GM23338 (cell line): ENCODE measurements at places on chromosomes 1 and 21. TPM values are rescaled to one million over a fixed set of nuclear protein-coding genes. Genes with fewer than 3 reads are reported as not detected.

Gene E2F2
- 2.6 and 3.4 TPM in 2 replicates for total RNA-seq

DNA sequence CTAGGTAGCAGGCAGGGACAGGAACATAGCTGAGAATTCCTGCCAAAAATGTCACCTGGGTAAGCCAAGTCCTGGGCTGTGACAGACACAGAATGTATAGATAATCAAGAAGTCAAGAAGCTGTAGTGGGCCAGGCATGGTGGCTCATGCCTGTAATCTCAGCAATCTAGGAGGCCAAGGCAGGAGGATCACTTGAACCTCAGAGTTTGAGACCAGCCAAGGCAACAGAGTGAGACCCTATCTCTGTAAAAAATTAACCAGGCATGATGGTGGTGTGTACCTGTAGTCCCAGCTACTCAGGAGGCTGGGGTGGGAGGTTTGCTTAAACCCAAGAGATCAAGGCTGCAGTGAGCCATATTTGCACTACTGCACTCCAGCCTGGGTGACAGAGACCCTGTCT lies 3.3 kb upstream of the ALG14 start:
- H3K36me3 ChIP-seq: no peaks in the 10 kb centered on the region
- no peaks in the 10 kb centered on the region; the same call in 1 of the 2 replicates for H3K27me3 ChIP-seq
- no peak overlapping the region for H3K4me3 ChIP-seq
- DNase-seq: no peak
- peaks cover 17% of the 10 kb centered on the region; the same call in 1 of the 2 replicates for H3K4me1 ChIP-seq

GRCh38 chr21:27722095-27722494 lies 755.2 kb upstream of the ADAMTS5 start:
- no peaks in the 10 kb centered on the region for H3K4me1 ChIP-seq
- no peaks in the 10 kb centered on the region for H3K36me3 ChIP-seq
- no peaks in the 10 kb centered on the region for H3K27me3 ChIP-seq

Gene BTG3
- total RNA-seq: 20.4 and 24.0 TPM in 2 replicates

DNA sequence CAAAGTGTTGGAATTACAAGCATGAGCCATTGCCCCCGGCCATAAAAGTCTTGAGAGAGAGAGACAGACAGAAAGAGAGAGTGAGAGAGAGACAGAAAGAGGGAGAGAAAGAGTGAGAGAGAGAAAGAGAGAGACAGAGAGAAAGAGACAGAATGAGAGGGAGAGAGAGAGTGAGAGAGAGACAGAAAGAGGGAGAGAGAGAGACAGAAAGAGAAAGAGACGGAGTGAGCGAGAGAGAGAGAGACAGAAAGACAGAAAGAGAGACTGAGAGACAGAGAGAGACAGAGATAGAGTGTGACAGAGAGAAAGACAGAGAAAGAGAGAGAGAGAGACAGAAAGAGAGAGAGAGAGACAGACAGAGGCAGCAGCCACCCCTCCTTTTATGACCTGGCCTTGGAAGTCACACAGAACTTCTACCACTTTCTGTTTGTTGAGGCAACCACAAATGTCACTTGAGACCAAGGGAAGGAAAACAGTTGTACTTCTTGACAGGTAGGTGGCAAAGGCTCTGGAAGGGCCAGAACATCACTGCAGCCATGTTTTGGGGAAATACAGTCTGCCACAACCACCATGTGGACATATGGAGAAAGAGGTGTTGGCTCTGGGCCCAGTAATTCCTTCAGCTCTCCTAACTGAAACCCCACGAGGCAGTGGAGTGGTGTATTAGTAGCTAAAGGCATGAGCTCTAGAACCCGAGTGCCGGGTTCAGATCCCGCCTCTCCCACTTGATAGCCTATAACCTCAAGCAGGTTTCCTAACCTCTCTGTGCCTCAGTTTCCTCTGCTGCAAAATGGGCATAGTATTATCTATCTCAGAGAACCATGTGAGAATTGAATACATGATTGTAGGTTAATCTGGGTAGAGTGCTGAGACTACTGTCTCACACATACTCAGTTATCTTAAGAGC lies 50.6 kb downstream of the TNFRSF8 start:
- no peak overlapping the region for H3K27ac ChIP-seq
- no peak overlapping the region for H3K4me3 ChIP-seq
- no peaks in the 10 kb centered on the region for H3K27me3 ChIP-seq
- peaks cover 10% of the 10 kb centered on the region for H3K36me3 ChIP-seq

- no peak overlapping the region for H3K4me3 ChIP-seq
- H3K27me3 ChIP-seq: no peaks in the 10 kb centered on the region
- H3K36me3 ChIP-seq: no peaks in the 10 kb centered on the region
- peaks cover 7% of the 10 kb centered on the region; the same call in 1 of the 2 replicates for H3K4me1 ChIP-seq
Measured at GRCh38 chr1:177448036-177448615, 277.4 kb downstream of the BRINP2 start.

GRCh38 chr1:223456747-223457146 lies 63.5 kb downstream of the CCDC185 start:
- no peak overlapping the region for H3K4me3 ChIP-seq
- DNase-seq: no peak
- H3K4me1 ChIP-seq: no peaks in the 10 kb centered on the region
- no peaks in the 10 kb centered on the region for H3K36me3 ChIP-seq
- H3K27me3 ChIP-seq: no peaks in the 10 kb centered on the region
- no peak overlapping the region for H3K27ac ChIP-seq

Gene RGS8
- 1.0 and 2.5 TPM in 2 replicates for total RNA-seq

- no peak for DNase-seq
- H3K4me1 ChIP-seq: peaks cover 4% of the 10 kb centered on the region; the same call in 1 of the 2 replicates
- H3K4me3 ChIP-seq: no peak overlapping the region
Measured at GRCh38 chr1:230621324-230622030, 20.8 kb upstream of the COG2 start.
